ENCODE measurements at places on chromosomes 6 and 20.

GRCh38 chr20:854601-855000, 21.1 kb downstream of the FAM110A start:
- no peak for DNase-seq

- DNase-seq = no peak
Measured at GRCh38 chr6:130132286-130132701, 90.5 kb downstream of the SAMD3 start.

- DNase-seq = no peak
Measured at GRCh38 chr20:21228511-21228910, 74.6 kb upstream of the XRN2 start.

DNA sequence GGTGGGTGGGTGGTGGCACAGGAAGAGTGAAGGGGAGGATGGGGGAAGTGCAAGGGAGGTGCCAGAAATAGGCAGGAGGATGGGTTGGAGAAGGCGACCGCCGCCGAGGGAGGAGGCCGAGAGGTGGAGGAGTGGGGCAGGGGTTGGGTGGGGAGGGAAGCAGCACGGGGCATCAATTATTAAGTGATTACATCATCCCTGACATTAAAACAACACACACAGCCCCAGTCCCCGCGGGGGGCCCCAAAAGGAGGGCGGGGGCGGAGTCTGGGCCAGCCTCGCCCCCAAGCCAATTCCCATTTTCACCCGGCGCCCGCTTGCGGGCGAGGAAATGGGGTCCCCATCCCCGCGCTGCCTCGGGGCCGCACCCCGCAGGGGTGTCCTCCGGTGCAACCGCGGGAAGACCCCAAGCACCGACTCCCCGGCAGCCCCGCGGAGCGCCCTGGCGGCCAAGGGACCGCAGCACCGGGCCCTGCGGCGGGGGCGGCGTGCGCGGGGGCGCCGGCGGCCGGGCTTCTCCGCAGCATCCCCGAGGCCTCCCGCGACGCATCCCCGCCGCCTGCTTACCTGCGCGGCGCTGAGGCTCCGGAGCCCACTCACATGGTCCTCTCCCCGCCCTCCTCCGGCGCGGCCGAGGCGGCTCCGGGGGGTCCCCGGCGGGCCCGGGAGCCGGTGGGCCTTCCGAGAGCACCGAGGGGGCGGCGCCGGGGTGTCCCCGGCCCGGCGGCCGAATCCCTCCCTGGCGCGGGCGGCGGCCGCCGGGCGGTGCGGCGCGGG, 663 bp downstream of the FYN start:
- peak; percentile 85 for DNase-seq

DNA sequence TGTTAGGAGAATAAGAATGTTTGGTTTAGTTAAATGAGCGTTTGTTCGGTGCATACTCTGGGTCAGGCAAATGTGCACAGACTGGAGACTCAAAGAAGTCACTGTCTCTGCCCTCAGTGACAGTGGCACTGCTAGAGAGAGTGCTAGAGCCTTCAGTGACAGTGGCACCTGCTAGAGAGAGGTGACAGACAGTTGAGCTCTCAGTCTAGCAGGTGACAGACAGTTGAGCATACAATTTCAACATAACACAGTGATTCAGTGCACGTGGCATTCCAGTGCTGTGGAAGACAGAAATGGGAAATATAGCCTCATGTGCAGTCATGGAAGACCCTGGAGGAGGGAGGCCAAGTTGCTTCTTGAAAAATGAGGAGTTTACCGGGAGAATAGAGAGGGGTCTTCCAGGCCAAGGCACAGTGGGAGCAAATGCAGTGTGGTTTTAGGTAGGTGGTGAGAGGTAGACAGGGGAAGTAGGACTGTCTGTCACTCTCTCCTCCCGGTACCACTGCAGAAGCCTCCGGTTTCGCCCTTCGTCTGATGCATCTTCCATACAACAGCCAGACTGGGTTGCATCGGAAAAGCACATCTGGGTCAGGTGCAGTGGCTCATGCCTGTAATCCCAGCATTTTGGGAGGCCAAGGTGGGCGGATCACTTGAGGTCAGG, 107.9 kb upstream of the CLDN20 start:
- DNase-seq = peak; percentile 70
